Astrocyte (in vitro differentiated cells and primary cell): ENCODE measurements at places on chromosomes 11 and 22. TPM values are rescaled to one million over a fixed set of nuclear protein-coding genes. Genes with fewer than 3 reads are reported as not detected.

MRGPRX4 gene
- not detected in 2 replicates for total RNA-seq

PLAAT2 gene
- total RNA-seq, result 0.52 TPM in 1 of 2 replicates, not detected in the other

GRCh38 chr11:45180179-45180847 lies 33.9 kb downstream of the PRDM11 start:
- H3K4me3 ChIP-seq, result peak overlapping the region; percentile 41
- peak overlapping the region; percentile 75 for H3K27ac ChIP-seq
- no peak for DNase-seq
- no peaks in the 10 kb centered on the region for H3K27me3 ChIP-seq
- no peaks in the 10 kb centered on the region for H3K36me3 ChIP-seq

DNA sequence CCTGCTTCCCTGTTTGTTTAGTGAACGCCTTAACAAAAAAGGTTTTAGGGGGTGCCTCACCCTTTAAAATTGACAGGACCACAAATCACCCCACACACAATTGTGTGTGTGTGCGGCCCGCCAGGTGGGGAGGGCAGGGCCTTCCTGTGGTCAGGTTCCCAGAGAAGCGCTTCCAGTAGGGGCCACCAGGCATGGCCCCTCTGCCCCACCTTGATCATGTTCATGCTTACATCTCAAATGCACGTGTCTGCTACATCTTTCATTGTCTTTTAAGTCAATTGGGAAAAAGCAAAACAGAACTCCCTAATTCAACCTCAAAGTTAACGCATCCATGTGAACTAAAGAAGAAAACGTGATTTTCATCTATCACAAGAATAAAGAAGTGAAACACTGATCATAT lies 1335.3 kb downstream of the TBC1D22A start:
- no peak for DNase-seq
- H3K4me1 ChIP-seq, result no peaks in the 10 kb centered on the region
- H3K27me3 ChIP-seq, result no peaks in the 10 kb centered on the region
- no peaks in the 10 kb centered on the region for H3K36me3 ChIP-seq
- H3K27ac ChIP-seq, result no peak overlapping the region
